ENCODE measurements at places on chromosomes 5 and 9.

DNA sequence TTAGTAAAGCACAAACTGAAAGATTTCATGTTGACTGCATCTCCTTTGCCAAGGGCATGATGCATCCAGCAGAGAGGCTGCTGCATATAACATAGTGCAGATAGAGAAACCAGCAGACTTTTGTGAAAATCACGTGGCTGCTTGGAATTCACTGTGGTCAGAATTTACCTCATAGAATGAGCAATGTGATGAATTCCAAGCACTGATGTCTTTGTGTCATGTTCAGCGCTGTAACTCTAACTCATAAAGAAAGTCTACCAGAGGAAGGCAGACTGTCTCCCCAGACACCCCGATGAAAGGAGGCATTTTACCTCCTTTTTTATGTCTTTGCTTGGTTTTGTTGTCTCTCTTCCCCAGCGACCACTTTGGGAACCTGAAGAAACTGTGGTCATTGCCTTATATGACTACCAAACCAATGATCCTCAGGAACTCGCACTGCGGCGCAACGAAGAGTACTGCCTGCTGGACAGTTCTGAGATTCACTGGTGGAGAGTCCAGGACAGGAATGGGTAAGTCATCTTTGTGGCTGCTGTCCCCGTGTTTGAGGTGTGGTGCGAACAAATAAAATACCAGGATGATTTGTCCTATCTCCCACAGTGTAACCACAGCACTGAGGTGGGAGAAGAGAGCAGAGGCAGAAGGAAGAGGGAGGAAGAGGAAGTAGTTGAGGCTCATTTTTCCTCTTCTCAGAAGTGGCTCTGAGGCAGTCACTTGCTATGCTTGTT, 42.0 kb downstream of the ITK start:
- no peak for DNase-seq

GRCh38 chr9:128790536-128790935, 3.5 kb downstream of the TBC1D13 start:
- no peak for DNase-seq

DNA sequence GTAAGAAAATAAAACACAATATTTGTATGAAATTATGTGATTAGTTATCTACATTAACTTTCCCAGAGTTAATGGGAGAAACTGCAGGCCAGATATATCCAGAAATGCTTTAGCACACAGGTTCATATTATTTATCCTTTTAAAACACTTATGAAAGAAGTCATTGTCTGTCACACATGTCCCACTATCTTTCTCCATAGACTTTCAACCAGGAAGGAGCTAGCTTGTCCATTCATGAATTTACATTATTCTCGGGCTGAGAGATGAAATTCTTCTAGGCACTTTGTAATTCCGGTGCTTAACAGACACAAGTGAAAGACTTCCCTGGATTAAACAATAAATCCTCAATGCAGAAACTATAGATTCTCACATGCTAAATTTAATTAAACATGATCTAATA, 1043.2 kb downstream of the CDH9 start:
- DNase-seq = no peak

- no peak for DNase-seq
These were observed 4.3 kb downstream of the NHP2 start for GRCh38 chr5:178149199-178149932.

DNA sequence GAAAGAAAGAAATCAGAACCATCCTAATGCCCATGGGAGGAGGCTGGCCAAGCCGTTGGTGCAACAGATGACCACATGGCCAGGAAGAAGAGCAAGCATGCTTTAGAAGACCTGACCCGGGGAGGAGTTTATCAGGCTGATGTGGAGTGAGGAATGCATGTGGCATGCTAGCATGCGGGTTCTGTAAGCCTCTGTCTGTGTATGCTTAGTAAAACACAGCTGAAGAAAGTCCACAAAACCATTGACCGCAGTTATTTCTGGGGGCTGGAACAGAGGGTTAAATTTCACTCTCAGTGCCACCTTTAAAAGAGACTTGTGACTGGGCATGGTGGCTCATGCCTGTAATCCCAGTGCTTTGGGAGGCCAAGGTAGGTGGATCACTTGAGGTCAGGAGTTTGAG, 19.1 kb downstream of the GFI1B start:
- peak; percentile 0 for DNase-seq

DNA sequence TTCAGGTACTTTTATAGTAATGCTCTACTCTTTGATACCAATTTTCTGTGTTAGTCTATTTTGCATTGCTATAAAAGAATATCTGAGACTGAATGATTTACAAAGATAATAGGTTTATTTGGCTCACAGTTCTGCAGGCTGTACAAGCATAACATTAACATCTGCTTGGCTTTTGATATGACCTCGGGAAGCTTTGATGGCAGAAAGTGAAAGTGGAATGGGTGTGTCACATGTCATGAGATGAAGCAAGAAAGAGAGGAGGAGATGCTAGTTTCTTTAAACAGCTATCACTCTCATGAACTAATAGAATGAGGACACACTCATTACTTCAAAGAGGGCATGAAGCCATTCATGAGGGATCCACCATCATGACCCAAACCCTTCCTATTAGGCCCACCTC, 270.9 kb upstream of the IL12B start:
- no peak for DNase-seq

GRCh38 chr5:127440831-127441230, 76.6 kb upstream of the PRRC1 start:
- DNase-seq = no peak

GRCh38 chr9:27176971-27177370, 67.9 kb downstream of the TEK start:
- no peak for DNase-seq

DNA sequence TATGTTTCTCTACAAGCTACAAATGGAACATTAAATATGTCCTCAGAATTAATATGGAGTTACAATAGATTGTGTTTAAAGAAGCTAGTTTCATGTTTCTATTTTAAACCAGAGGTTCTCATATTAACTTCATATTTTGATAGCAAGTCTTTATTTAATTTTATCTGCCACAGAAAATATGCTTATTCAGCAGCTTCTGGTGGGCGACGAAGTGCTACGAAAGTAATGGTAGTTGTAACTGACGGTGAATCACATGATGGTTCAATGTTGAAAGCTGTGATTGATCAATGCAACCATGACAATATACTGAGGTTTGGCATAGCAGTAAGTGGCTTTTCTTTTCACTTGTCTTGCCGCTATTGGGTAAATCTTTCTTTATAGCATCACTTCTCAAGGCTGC, 54.2 kb downstream of the MOCS2 start:
- no peak for DNase-seq

DNA sequence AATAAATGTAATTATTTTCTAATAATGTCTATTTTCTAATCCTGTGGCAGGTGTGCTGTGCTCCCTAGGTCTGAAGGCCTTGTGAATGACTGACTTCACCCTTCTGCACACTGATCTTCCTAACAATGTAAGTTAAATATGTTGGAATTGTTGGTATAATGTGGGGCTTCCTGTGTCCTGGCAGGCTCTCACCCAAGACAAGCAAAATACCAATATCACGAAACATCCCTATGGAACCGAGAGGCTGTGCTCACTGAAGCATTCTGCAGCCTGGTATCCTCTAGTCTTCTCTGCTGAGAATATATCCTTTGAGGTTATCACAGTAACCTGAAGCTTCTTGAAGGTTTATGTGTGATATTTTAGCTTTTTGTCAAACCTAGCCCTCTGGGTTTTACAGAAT, 159.4 kb downstream of the GABRB2 start:
- DNase-seq = no peak

GRCh38 chr5:109779036-109779735, 89.5 kb downstream of the MAN2A1 start:
- no peak for DNase-seq

- no peak for DNase-seq
These were observed 65.7 kb downstream of the SREK1 start for GRCh38 chr5:66209794-66210193.

DNA sequence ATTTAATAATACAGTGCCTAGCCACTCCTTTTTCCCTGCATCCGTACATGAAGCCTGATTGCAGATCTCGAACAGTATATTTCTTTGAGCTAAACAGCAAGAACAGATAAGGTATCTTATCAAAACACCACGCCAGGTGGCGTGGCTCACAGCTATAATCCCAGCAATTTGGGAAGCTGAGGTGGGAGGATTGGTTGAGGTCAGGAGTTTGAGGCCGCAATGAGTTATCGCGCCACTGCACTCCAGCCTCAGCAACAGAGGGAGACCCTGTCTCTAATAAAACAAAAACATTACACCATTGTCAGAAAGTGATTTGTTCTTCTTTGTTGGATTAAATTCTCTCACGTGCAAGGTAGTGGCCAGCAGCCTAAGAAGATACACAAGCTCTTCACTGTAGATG, 291.2 kb upstream of the DMRT1 start:
- no peak for DNase-seq

DNA sequence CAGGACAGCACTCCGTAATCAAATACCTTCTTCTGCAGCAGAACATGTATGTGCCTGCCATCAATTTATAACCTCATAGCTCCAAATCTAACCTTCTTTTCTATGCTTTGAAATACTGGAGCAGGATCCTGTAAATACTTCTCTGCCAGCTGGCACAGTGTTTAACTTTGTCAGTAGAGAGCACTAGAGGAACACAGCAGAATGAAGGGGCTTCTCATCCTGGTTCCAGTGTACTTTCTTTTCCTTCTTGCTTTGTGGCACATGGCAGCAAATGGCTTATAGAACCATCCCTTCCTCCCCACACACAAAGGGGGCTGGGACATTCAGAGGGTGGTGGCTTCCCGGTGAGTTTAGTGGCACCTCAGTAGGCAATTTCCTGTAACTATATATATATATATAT, 3.8 kb upstream of the FBXW11 start:
- DNase-seq = no peak

DNA sequence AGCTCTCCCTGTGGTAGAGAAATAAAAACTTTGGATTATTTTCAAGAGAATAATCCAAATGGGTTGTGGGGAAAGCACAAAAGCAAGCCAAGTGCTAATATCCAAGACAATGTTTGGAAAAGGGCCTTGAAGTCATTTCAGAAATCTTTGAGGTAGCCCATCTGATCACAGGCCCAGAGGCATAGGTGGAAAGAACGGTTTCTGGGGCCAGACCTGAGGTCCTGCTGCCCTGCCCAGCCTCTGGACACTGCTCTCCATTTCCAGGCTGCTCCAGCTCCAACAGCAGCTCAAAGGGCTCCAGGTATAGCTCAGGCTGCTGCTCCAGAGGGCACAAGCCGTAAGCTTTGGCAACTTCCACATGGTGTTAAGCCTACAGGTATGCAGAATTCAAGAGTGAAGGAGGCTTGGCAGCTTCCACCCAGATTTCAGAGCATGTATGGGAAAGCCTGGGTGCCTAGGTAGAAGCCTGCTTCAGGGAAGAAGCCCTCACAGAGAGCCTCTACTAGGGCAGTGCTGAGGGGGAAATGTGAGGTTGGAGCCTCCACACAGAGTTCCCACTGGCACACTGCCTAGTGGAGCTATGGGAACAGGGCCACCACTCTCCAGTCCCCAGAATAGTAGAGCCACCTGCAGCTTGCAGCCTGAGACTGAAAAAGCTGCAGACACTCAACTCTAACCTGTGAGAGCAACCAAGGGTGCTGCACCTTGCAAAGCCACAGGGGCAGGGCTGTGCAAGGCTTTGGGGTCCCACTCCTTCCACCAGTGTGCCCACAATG, 133.1 kb downstream of the PIK3R1 start:
- DNase-seq = no peak

GRCh38 chr5:149211566-149211965, 60.1 kb upstream of the AFAP1L1 start:
- no peak for DNase-seq

DNA sequence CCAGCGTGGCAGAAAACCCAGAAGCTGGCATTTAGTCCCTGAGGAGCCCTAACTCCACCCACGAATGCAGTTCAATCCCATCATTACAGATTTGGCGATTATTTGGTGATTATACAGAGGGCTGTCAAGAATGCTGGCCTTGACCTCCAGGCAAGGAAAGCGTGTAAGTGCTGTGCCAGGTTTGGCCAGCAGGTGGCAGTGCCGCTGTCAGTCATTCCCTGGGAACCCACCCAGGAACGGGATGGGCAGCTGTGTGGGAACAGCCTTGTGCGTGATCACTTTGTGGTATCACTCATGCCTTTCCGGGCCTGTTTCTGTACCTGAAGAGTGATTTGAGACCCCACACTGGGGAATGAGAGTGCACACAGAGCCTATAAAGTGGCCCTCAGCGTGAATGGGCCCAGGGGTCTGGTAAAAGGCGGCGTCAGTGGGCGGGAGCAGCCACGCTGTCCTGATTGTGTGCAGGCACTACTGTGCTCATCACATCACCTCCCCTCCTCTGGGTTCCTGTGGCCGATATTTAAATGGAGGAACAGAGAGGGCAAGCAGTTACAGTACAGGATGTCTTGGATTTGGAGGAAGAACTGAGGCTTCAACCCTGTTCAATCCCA, 215.6 kb downstream of the ROR2 start:
- DNase-seq = no peak

GRCh38 chr5:171166766-171167165, 142.3 kb upstream of the TLX3 start:
- no peak for DNase-seq

DNA sequence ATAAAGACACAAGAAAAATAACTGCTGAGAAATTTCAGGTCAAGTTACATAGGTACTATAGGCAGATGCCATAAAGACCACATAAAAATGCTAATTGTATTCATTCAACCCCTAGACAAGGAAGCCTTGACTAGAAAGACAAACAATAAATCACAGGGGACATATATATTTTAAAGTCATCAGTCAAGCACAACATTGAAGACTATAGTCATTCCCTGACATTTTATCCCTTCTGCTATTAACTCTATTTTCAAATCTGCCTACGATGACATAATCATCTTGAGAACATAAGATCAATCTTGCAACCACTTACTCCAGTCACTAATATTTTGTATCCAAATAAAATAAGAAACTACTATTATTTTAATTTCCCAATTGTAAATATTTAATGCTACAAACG, 38.3 kb downstream of the FAM13B start:
- no peak for DNase-seq

GRCh38 chr9:81227507-81228245, 461.7 kb downstream of the TLE1 start:
- DNase-seq = no peak

DNA sequence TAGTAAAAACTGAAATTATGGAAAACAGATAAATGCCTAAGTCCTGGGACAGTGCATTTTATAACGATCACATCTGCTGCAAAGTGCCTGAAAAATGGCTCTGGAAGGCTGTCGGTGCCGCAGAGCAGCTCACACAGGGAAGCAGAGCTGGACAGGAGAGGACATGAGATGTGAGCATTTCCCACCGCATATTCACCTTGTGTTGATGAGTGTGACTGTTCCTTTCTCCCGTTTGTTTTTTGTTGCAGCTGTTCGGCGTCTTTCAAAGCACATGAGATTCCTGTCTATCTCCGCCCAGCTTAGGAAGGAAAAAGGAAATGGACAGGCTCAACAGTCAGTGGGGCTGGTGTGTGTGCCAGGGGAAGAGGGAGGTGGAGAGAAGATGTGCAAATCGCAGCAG, 164.9 kb upstream of the SEMA6A start:
- DNase-seq = no peak

Data from AG09319 (cell line).